Upper lobe of right lung (tissue), 1 donor: ENCODE measurements at places on chromosomes 5 and 9. TPM values are rescaled to one million over a fixed set of nuclear protein-coding genes. Genes with fewer than 3 reads are reported as not detected.

DNA sequence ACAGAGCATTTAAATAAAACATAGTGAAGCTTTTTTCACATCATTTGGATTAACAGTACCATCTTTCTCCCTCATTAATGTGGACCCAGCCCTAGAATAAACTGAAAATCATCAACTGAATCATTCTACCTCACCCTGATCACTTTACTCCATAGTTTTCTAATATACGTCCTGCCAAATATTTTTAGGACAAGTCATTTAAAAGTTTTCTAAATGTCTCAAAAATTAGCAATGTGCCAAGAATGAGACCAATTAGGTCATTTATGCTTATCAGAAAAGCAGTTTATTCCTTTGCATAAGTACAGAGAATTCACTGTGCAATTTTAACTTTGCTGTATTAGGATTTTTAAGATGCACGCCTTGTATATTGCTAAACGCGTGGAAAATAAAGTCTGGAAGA lies 284.4 kb downstream of the PIK3R1 start:
- no peaks in the 10 kb centered on the region for H3K4me1 ChIP-seq
- no peaks in the 10 kb centered on the region for H3K36me3 ChIP-seq
- no peaks in the 10 kb centered on the region for H3K27me3 ChIP-seq

- peak overlapping the region; percentile 51 for H3K27ac ChIP-seq
- H3K36me3 ChIP-seq, result no peaks in the 10 kb centered on the region
- DNase-seq, result no peak
- no peaks in the 10 kb centered on the region for H3K4me1 ChIP-seq
Observed at GRCh38 chr5:130526708-130527107, 622.4 kb downstream of the CHSY3 start.

The SPINK7 gene
- total RNA-seq, result not detected

GRCh38 chr5:73525606-73526203 lies 27.5 kb downstream of the BTF3 start:
- no peak for DNase-seq
- no peaks in the 10 kb centered on the region for H3K27me3 ChIP-seq
- H3K27ac ChIP-seq, result no peak overlapping the region
- H3K36me3 ChIP-seq, result no peaks in the 10 kb centered on the region

The GRXCR2 gene
- not detected for total RNA-seq

DNA sequence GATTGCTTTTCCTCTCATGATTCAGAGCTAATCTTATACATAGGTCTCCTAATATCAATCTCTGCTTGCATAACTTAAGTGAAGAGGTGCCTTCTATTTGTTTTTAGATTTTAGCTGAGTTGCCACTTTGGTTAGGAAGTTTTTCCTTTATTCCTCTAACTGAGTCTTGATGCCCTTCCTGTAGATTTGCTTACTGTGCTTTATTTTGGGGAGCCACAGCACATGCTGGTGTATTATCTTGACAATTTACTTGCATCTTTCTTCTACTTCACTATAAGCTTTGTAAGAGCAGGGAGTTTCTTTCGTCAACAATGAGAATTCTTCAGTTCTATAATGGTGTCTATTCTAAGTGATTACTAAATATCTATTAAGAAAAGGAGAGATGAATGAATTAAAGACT lies 54.9 kb downstream of the GABRA6 start:
- no peaks in the 10 kb centered on the region for H3K36me3 ChIP-seq
- no peak for DNase-seq
- no peak overlapping the region for H3K27ac ChIP-seq
- no peak overlapping the region for H3K4me3 ChIP-seq
- H3K27me3 ChIP-seq, result no peaks in the 10 kb centered on the region

The SLC6A3 gene
- 0.52 TPM for total RNA-seq

The SMARCA2 gene
- 147 TPM for total RNA-seq

The ENG gene
- total RNA-seq, result 322 TPM

GRCh38 chr9:3751125-3751758 lies 225.4 kb upstream of the RFX3 start:
- no peaks in the 10 kb centered on the region for H3K4me1 ChIP-seq
- no peaks in the 10 kb centered on the region for H3K27me3 ChIP-seq
- H3K27ac ChIP-seq, result no peak overlapping the region
- no peak overlapping the region for H3K4me3 ChIP-seq
- DNase-seq, result no peak
- no peaks in the 10 kb centered on the region for H3K36me3 ChIP-seq

DNA sequence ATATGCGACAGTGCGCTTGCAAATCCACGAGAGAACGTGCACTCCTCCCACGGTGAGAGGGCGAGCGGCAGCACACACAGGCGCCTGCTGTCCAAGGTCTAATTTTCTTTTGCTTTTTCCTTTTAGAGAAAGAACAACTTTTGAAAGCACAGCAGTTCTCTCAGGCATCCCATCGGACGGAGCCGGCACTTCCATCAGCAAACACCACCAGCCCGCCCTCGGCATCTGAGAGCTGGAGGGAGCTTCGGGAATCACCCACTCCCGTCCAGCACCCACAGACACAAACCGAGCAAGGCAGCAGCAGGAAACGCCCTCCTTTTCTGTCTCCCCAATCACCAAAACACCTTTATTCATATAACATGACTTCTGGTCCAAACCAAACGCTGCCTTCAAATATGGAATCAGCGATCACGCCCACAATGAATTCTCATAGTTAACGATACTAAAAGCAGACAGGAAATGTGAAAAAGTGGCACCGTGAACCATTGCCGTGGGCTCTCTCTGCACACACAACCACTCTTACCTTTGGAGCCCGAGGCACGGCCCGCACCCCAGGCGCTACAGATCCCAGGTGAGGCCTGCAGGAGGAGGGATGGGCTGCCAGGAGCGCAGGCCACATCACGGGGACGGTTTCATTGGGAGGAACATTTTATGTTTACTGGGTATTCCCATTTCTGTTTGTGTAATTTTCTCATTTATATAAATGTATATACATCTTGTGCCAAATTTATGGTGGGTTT lies 14.2 kb downstream of the LPCAT1 start:
- DNase-seq, result peak; percentile 56
- H3K27ac ChIP-seq, result no peak overlapping the region
- no peaks in the 10 kb centered on the region for H3K27me3 ChIP-seq
- H3K4me1 ChIP-seq, result peaks cover 42% of the 10 kb centered on the region
- no peak overlapping the region for H3K4me3 ChIP-seq

The RICTOR gene
- total RNA-seq, result 51.1 TPM

DNA sequence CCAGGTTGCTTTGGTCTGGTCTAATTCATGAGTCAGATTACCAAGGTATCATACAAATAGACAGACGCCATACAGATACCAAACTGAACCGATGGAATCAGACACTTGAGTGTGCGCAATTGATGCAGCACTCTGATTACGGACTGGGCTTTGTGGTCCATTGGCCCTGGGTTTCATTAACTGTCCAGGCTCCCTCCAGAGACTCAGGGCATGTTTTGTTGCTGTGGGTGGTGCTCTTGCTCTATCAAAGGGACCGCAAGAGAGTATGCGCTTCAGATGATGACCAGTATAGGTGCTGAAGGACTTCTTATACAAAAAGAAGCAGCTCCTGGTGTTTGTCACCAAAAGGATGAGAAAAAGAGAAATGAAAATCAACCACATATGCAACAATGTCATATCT lies 36.9 kb upstream of the ANKRD55 start:
- no peaks in the 10 kb centered on the region for H3K36me3 ChIP-seq
- H3K27ac ChIP-seq, result no peak overlapping the region
- DNase-seq, result no peak
- no peak overlapping the region for H3K4me3 ChIP-seq
- H3K27me3 ChIP-seq, result no peaks in the 10 kb centered on the region

DNA sequence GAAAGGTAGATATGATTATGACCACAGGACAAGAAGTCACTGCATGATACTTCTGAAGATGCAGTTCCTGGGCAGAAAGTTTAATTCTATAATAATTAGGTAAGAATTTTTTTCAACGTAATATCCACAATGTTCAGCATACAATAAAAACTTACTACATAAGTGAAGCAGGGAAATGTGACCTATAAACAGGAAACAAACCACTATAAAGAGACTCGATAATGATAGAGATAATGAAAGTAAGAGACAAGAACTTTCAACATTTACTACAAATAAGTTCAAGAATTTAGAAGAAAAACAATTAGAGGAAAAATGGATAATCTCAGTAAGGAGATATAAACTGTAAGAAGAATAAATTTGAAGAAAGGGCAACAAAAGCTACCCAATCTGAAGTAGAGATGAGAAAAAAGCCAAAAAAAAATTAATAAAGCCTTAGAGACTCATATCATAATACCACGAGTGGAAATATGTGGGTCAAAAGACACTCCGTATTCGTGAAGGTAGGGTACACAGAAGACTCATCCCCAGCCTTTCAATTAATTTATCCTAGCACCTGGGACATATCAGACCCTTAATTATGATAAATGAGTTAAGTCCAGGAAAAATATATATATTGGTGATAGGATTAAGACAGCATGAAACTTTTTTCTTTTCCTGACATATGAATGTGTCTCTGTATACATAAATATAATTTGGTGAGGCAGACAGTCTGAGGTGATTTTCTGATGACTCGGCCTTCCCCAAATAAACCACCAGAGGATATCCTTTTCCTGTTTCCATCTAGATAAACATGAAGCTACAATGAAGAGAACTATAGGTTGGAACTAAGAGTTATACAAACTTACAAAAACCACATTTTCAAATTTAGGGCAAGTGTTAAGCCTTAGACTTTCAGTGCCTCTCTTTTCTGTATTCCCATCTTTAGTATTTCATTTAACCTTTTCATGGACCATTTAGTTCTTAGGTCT lies 120.4 kb downstream of the RAPGEF6 start:
- H3K27me3 ChIP-seq, result no peaks in the 10 kb centered on the region
- no peak for DNase-seq
- H3K4me1 ChIP-seq, result no peaks in the 10 kb centered on the region
- H3K27ac ChIP-seq, result peak overlapping the region; percentile 12
- H3K36me3 ChIP-seq, result peaks cover 13% of the 10 kb centered on the region
- peak overlapping the region; percentile 7 for H3K4me3 ChIP-seq

DNA sequence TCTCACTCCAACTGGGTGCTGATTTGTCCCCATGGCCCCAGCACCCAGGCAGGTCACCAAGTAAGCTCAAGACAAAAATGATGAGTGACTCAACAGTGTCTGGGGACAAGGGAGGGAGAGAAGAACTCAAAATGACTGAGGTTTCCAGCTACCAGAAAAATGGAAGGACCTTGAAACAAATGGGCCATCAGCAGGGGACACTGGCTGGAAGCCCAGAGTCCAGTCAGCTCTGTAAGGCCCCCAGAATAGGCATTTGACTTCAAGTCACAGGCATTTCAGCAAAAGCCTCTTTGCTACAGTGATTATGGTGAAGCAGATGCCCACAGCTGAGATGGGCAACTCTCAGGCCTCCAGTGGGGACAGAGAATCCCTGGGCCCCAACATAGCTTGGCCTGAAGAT lies 139.0 kb upstream of the GABRP start:
- no peak overlapping the region for H3K4me3 ChIP-seq
- H3K36me3 ChIP-seq, result no peaks in the 10 kb centered on the region
- no peak for DNase-seq
- H3K27me3 ChIP-seq, result peaks cover 5% of the 10 kb centered on the region
- H3K4me1 ChIP-seq, result no peaks in the 10 kb centered on the region

DNA sequence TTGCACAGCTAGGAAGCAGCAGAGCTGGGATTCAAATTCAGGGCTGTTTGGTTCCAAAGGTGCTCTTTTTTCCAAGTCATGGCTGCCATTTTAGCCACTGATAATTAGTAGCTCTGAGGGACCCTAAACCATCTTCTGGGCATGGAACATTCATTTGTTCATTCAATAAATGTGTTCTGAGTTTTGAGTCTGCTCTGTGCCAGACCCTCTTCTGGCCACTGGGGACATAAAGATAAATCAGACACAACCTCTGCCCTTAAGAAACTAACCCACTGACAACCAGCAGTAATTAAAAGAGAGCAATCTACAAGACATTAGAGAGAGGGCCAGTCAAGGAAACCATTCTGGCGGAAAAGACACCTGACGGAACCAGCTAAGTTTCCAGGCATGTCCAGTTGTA lies 2.0 kb upstream of the CPEB4 start:
- peaks cover 16% of the 10 kb centered on the region for H3K4me1 ChIP-seq
- H3K27me3 ChIP-seq, result no peaks in the 10 kb centered on the region
- no peak for DNase-seq
- no peaks in the 10 kb centered on the region for H3K36me3 ChIP-seq
- no peak overlapping the region for H3K4me3 ChIP-seq

DNA sequence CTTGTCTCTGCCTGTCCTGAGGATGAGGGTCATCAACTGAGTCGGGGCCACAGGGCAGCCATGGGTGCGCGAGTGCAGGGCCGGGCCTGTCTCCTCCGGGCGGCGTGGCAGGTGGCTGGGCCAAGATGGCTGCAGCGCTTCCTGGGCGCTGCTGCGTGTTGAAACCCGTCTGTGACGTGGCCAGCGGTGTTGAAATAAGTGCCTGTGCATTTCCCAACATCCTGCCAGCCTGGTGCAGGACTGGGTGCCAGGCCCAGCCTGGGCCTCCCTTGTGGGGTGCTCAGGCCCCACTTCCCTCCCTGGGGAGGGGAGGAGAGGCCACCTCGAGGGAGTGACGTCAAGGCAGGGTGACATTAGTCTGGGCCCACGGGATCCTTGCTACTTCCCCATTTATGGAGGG lies 45.5 kb downstream of the RXRA start:
- peaks cover 78% of the 10 kb centered on the region for H3K4me1 ChIP-seq
- no peak overlapping the region for H3K4me3 ChIP-seq
- H3K27me3 ChIP-seq, result no peaks in the 10 kb centered on the region
- no peaks in the 10 kb centered on the region for H3K36me3 ChIP-seq
- H3K27ac ChIP-seq, result peak overlapping the region; percentile 89

GRCh38 chr9:121718084-121718483 lies 66.7 kb downstream of the DAB2IP start:
- H3K27ac ChIP-seq, result no peak overlapping the region
- H3K27me3 ChIP-seq, result no peaks in the 10 kb centered on the region
- no peaks in the 10 kb centered on the region for H3K36me3 ChIP-seq
- DNase-seq, result no peak

- H3K36me3 ChIP-seq, result no peaks in the 10 kb centered on the region
- no peak overlapping the region for H3K27ac ChIP-seq
- H3K4me1 ChIP-seq, result no peaks in the 10 kb centered on the region
- no peak for DNase-seq
- no peak overlapping the region for H3K4me3 ChIP-seq
Observed at GRCh38 chr5:17378346-17378997, 119.6 kb upstream of the TAF11L2 start.

DNA sequence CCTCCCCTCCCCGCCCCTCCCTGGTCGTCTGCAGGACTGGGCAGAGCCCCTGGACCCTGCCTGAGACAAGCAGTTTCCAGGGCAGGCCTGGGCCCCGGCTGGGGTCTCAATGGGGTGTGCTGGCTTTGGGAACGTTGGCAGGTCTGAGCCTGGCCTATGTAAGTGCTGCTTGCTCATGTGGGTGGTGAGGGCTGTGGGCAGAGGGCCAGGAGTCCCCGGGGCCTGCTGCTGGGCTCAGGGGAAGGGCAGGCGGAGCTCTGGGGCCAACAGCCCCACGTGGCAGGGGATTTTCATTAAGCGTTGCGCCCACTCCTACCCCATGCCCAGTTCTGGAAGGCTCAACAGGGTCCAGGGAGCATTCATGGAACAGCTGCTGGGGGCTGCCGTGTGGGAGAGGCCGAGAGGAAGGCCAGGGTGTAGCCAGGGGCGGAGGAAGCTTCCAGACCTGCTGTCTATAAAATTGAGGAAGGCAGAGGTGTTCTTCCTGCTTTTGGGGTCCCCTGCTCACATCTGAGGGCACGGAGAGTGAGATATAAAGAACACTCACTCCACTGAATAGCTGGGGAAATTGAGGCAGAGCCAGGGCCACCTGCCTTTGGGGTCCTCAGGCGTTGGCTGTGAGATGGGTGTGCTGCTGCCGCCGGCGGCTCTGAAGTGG lies 32.5 kb downstream of the RXRA start:
- peak; percentile 85 for DNase-seq
- no peak overlapping the region for H3K4me3 ChIP-seq
- H3K27me3 ChIP-seq, result no peaks in the 10 kb centered on the region
- H3K4me1 ChIP-seq, result peaks cover 71% of the 10 kb centered on the region

The NOL8 gene
- total RNA-seq, result 34.2 TPM

The SLC46A2 gene
- total RNA-seq, result 17.0 TPM
